ENCODE measurements at places on chromosomes 12 and 14.
A peak's percentile ranks its signal among the peaks of the same experiment; 100 is the strongest.

DNA sequence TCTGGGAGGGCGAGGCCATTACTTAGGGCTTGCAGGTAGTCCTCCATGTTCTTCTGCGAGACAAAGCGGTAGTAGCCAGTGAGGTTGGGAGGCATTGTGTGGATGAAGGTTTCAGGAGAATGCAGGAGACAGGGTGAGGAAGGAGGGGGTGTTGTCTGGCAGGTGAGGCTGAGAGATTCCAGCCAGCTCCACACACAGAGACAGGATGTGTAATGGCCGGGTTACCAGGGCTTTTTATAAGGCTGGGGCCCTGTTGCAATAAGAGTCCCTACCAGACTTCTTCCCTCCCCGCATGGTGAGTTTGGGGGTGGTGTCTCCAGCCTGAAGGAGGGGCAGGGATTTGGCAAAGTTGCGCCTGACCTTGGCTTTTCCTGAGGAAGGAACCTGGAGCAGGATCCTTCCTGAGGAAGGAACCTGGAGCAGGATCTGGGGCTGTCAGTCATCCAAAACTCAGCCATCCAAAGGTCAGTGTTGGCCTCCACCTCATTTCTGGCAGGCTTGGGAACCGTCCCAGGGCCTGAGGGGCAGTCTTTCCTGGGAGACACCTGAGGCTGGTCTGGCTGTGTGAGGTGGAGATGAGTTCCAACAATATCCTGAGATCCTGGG is at the start of gene RBP5:
TSS of gene RBP5 (minus strand) at position 209 of the 606 bp plus-strand sequence. CDS start at position 95, 114 bp downstream.
- DNase-seq = no peak

DNA sequence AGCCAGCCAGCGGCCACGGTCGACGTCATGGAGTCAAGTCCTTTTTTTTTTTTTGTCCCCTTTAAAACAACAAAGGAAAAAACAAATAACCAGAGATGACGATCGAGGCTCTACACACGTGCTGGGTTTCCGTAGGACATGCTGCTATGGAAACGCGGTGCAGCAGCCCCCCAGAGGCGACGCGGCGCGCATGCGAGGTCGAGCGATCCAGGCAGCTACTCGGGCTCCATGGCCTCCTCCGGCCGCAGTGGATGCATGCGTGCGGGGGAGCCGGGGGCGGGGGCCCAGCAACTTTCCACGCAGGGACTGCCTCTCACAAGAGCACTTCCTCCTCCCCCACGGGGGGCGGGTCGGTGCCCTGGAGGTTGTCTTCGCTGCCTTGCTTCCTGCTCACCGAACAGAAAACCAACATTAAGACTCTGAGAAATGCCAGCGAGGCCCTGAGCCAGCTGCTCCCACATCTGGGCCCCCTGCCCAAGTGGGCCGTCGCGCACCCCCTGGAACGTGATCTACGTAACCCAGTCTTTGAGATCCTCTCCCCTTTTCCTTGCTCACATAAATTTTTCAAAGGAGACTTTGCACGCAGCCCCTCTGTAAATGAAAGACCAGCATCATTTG is 30.7 kb downstream of the P2RX4 start:
- DNase-seq = no peak

- DNase-seq = peak; percentile 55
Measured at GRCh38 chr12:14845350-14845750, 2.0 kb upstream of the ART4 start.

GRCh38 chr12:115088328-115088994 is 404.5 kb upstream of the TBX3 start:
- DNase-seq = no peak

- DNase-seq = no peak
Measured at GRCh38 chr14:54882521-54882920, 20.1 kb downstream of the GCH1 start.

DNA sequence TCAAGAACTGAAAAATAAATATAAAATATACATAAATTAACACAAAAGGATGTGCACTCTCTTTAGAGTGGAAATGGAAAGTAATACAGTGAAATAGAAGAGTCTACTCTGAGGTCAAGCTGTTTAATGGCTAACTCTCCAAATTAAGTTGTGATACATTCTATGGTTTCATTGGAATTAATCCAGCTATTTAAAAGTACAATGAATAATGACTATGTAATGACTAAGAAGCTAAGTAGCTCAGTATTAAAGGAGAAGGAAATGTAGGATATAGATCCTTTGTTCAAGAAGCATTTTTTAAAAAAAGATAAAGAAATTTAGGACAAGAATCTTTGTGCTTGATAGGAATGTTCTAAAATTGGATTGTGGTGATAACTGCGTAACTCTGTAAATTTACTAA is 85.3 kb downstream of the LRP6 start:
- no peak for DNase-seq
